ENCODE measurements at places on chromosomes 1 and 21.

DNA sequence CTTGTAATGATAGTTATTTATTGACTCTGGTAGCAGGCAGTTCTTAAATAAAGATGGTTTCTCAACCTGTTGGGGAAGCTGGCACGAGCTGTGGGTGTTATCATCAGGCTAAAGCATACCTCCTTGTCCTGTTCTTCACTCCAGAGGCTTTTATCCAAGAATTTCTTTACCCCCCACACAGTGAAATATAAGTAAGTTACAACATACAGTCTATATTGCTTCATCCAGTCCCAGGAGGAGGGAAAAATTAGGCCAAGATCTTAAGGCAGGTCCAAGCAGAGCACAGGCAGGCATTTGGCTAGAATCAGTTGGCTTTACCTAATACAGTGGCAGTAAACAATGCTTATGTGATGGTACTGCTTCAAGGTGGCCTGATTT is 6.3 kb downstream of the TMEM81 start:
- DNase-seq: no peak

GRCh38 chr1:113141650-113142473 is 68.9 kb downstream of the LRIG2 start:
- DNase-seq: peak; percentile 15

DNA sequence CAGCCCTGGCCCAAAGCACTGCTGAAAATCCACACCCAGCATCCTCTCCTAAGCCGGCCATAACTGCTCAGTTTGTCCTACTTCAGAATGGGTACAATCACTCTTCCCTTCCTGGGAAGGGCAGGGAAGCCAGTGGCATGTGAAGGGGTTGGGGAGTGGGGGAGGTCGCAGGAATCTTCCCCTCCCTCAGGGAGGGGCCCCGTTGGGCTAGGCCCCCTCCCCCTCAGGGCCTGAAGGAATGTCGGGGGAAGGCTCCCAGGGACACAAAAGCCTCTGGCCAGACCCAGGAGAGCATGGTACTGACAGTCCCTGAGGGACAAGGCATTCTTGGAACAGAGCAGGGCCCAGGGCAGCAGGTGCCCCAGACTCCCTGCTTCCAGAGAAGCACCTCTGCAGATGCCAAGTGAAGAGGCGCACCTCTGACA is 1.2 kb downstream of the ELOVL1 start:
- DNase-seq: no peak

GRCh38 chr1:65334081-65334480 is 24.7 kb downstream of the DNAJC6 start:
- no peak for DNase-seq

DNA sequence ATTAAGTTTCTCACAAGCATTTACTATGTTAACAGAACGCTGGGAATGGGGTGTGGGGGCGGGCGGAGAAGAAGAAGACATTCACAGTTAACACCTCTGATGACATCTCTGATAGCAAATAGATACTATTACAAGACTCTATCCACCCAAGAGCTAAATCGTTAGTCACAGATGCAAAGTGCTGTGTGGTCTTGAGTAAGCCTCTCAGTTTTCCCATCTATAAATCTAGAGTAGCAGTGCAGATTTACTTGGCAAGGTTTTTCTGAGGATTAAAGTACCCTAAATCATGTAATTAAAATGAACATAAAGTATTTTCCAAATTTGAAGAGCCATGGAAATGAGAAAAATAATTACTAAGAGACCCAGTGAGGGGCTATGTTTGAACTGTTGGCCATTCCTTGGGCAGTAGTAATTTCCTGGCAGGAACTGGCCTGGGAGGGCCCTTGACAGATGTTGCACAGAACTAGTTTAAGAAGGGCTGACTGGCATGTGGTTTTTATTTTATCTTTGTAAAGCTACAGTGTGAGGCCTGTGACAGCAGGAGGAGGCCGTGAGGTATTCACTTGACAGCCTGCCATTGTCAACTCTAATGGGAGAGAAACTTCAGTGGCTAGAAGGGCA is 58.7 kb upstream of the APOBEC4 start:
- DNase-seq: peak; percentile 71

DNA sequence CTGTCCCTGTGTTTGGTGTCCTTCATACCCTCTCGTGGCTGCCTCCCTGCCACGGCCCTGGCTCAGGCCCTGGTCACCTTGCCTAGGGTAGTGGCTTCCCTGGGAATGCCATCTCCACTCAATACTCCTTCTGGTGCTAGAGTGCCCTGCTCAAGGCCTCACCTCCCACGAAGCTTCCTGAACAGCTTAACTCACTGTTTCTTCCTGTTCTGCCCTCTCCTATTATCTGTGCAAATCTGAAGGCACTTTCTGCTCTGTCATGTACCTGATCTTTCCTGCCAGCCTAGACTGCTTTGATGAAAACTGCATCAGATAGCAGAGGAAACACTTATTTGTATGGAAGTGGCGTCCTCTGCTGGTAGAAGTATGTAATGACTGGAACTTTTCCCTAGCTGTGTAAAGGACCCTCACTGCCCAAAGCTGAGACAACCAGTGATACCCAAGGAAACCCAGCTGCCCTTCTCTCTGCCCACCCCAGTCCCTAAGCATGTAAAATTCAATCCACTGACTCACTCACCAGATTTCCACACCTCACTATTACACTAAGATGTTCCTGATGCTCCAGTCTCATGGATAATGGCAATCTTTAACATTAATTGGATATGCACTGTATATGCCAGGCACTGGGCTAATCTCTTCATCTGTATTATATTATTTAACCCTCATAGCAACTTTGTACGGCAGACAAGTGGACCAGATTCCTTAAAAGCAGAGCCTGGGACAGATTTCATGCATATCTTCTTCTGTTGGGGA is 36.2 kb upstream of the BTG2 start:
- DNase-seq: peak; percentile 75

DNA sequence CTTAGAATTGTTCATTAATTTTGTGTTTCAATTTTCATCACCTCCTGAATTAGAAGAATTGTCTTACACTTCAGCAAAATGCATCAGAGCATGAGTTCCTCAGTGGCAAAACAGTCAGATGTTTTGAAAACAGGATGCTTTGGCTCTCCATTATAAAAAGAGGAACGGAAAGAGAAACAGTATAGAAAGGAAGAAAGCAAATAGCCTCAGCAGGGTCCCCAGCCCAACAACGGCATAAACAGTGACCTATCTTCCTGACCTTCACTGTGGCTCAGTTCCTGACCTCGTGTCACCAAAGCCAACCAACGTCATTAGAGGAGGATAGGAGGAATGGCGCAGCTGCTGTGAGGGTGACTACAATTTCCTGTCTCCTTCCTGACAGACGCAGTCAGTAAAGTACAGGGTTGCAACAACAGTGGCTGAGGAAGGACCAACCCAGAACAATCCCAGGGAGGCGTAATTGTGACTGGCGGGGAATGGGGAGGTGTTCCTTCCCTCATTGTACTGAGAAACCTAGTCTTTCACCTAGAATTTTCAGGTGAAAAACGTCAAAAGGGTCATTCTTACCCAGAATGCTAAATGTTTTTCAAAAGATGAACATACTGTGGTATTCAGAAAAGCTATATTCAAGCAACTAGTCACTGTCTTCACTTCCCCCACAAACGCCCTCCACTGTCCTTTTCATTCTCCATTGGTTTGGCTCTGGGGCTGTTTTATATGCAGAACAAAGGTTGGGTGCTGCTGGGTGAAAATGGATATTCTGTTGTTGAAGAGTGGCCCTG is 197.9 kb upstream of the SGIP1 start:
- DNase-seq: no peak

GRCh38 chr1:155105604-155106011 is 22.1 kb upstream of the EFNA1 start:
- DNase-seq: no peak

DNA sequence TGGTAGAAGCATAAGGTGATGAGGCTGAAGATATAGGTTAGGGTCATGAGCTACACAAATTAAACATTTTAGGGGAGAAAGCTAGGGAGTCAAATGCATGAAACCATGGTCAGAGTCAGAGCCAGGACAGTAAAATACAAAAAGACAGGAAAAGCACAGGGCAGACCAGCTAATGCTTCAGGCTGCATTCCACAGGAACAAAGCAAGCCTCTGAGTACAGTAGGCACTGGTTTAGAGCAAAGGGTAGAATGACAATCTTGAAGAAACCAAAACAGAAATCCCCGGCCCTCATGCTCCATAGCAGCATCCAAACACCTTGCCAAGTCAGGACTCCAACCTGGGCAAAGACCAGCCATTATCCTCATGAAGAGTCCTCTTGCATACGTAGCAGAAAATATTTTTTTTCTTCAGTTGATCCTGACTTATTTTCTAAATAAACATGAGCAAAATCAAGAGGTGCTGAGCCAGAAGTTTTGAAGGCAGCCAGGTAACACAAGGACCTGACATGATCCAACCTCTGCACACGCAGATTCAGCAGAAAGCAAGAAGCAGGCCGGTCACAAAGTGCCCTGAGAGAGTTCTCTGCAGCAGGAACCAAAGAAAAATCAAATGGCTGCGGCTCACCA is 273.1 kb downstream of the TTLL7 start:
- DNase-seq: no peak

GRCh38 chr1:55560266-55560665 is 345.1 kb upstream of the USP24 start:
- peak; percentile 53 for DNase-seq

DNA sequence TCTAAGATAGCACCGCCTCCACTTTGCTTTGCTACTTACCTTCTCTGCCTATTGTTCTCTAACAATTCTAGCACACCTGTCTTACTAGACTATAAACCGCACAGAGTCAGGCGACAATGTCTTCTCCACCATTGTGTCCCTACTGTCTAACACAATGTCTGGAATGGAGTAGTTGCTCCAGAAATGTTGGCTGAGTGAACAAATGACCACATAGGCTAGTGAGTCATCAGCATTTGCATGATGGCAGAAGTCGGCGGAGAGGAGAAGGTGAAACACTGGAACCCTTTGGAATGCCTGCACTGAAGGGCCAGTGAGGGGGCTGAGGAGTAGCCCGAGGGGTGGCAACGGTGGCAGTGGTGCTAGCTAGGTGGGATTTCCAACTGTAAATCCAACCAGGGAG is 14.0 kb upstream of the PABPC4 start:
- no peak for DNase-seq

DNA sequence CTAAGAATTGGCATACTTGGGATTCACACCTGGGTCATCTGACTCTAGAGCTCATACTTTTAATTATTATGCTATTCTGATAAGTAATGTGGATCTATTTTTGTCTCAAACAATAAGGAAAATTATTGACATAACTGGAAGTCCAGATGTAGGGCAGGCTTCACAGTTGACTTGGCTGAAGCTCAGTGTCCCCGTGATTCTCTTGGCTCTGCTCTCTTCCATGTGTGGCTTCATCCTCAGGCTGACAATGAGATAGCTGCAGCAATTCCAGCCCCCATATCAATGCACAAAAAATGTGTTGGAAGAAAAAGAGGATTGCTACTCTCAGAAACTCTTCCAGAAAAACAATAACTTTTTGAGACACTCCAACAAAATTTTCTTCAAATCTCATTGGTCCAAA is 23.8 kb downstream of the HSD11B1 start:
- peak; percentile 47 for DNase-seq

- peak; percentile 44 for DNase-seq
These were observed 33.7 kb upstream of the VASH2 start for GRCh38 chr1:212916481-212917133.

GRCh38 chr21:26977746-26978145 is 10.9 kb upstream of the ADAMTS5 start:
- no peak for DNase-seq

GRCh38 chr21:16900685-16901084 is 612.2 kb upstream of the CXADR start:
- no peak for DNase-seq

GRCh38 chr1:231628207-231628876 is 1.8 kb downstream of the DISC1 start:
- peak; percentile 27 for DNase-seq

GRCh38 chr1:54567961-54568360 is 19.9 kb downstream of the ACOT11 start:
- DNase-seq: no peak

- DNase-seq: peak; percentile 68
These were observed 227.9 kb downstream of the KCNT2 start for GRCh38 chr1:196380316-196380715.

DNA sequence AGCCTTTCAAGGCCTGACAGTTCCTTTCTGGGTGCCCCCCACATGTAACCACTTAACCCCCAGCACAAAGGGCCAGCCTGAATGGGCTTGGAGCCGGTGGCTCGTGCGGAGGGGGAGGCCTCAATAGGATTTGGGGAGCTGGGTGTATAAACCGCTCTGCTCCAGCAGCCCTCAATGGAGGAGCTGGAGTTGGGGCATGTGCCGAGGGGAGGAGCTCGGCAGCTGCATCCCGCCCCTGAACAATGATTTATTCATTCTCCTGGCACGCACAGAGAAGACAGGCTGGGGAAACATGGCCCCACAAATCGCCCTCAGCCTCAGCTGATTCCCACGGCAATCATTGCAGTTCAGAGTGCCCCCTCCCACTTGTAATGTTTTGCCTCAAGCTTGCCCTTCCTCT is 6.9 kb upstream of the C1orf216 start:
- DNase-seq: peak; percentile 40

DNA sequence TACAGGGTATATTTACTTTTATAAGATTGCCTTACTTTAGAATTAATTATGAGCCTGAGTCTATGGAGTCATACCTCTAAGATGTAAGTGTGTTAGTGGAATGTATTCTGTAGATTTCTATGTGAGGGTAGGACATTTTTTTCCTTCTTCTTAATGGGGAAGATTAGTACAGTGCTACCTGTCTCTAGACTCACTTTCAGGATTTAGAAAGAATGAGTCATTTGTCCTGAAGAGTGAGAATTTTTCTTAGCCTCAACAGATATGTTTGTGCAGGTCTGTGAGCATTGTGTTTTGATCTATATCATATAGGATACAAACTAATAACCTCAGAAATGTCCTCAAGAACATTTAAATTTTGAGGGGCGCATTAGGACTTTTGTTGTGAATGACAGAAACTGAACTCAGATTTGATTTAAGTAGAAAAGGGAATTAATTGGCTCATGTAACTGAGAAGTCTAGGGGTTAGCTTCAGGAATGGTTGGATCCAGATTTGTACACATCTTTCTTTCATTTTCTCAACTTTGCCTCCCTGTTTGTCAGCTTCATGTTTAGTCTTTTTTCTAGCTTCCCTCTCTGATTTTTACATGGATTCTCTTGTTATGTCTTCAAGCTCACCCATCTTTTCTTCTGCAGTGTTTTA is 45.3 kb downstream of the TTC3 start:
- no peak for DNase-seq

- peak; percentile 55 for DNase-seq
These were observed 460.6 kb downstream of the DSCAM start for GRCh38 chr21:40386294-40386911.

- DNase-seq: no peak
These were observed 95.1 kb upstream of the SOD1 start for GRCh38 chr21:31564439-31564838.

GRCh38 chr1:211118407-211119102 is 15.4 kb downstream of the KCNH1 start:
- DNase-seq: no peak

DNA sequence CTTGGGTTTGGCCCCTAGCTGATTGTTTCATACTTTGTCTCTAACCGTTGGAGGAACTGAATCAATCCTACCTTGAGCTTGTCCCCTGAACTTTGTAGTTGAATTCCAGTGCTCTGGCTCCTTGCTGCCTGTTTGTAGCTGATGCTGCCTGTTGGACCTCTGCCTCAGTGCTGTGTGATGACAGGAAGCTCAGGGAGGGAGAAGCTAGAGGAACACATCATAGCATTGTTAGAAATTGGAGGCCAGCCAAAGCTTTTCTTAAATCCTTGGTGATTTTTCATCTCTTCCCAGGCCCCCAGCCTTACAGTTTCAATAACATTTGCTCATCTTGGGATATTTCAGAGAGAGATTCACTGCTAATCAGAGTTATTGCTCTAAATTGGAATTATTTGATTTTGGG is 34.0 kb downstream of the MACF1 start:
- peak; percentile 83 for DNase-seq

Data from muscle of back (tissue), 13 donors.